ENCODE measurements at places on chromosomes 3 and 15.

DNA sequence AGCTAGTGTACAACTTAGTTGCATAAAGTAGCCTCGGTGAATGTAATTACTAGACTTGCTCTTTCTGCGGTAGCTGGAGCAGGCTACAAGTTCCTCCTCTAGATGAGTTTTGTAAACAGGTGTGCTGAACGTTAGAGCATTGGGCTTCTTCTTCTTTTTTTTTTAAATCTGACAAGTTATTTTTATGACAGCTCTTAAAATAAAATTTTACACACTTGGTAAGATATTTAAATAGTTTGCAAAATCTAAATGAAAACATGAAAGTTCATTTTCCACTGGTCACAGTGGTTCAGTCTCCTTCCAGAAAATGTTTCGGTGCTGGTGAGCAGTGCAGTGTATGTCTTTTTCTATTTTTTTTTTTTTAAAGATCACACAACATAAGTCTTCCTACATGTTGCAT, 3.0 kb downstream of the CCR9 start:
- DNase-seq, result no peak

DNA sequence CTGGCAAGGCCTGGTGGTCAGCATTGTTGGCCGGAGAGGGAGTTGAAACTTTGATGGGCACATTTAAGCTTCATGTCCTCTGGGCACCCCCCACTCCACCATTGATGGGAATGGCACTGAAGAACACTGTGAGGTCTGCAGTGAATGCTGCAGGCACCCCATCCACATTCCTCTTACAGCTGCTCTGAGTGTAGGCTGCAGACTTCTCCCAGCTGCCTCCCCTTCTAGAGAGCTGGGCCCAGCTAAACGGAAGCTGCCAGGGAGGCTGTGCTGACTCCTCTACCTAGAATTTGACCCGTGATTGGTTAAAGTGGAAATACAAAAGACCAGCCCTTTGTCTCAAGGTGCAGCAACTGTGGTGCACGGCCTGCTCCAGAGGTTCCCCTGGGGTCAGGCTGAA, 10.6 kb downstream of the TMEM158 start:
- DNase-seq, result no peak

- DNase-seq, result peak; percentile 85
Measured at GRCh38 chr3:33392703-33393125, 47.5 kb downstream of the UBP1 start.

- DNase-seq, result no peak
Measured at GRCh38 chr15:48423896-48424475, 92.8 kb downstream of the DUT start.

DNA sequence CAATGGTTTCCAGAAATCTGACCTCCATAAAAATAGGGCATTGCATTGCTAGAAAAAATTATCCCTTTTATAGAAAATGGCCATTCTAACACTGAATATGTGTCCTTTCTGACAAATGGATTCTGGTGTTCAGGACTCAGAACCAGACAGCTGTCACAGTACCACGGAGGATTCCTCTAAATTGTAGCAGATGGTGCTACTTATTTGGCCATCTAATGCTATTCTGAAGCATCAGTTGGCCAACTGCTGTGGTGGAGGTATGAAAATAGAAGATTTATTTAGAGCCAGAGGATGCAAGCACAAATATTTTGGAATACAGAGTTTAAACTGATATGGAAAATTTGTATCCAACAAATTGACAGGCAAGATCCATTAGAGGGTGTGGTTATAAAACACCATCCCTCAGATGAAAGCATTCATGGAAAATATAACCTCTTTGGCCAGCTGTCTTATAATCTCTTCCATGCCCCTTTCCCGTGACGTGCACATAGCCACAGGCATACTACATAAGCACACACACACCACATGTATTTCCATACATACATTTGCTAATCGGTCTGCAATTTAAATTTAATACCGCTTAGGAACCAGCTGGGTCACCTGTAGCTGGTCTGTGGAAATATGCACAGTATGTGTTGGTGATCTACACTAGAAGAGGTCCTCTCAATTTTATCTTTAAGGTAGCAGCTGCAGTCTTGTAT, 302.7 kb upstream of the KCNMB2 start:
- DNase-seq, result no peak

Data from T1000 (cell line).